ENCODE measurements at places on chromosomes 13 and 19. TPM values are rescaled to one million over a fixed set of nuclear protein-coding genes. Genes with fewer than 3 reads are reported as not detected.

The SELENOV gene
- 0.22 TPM for total RNA-seq

The ILF3 gene
- total RNA-seq: 150 TPM

The TEX101 gene
- not detected for total RNA-seq

The ZNF100 gene
- total RNA-seq: 5.8 TPM

The POSTN gene
- 0.50 TPM for total RNA-seq

The DGKH gene
- total RNA-seq: 4.9 TPM

The SPIB gene
- not detected for total RNA-seq

The ZNF682 gene
- total RNA-seq: 16.2 TPM

The NLRP7 gene
- not detected for total RNA-seq

The CYP2F1 gene
- total RNA-seq: 2.5 TPM

The GRK1 gene
- total RNA-seq: 0.31 TPM

The PLPPR3 gene
- 30.6 TPM for total RNA-seq

The CAMSAP3 gene
- total RNA-seq: 7.3 TPM

The RNF225 gene
- total RNA-seq: not detected

The ZNF490 gene
- 8.4 TPM for total RNA-seq

The CDC42EP5 gene
- total RNA-seq: 8.2 TPM

The PINLYP gene
- total RNA-seq: 9.6 TPM

The SLC6A16 gene
- total RNA-seq: 1.6 TPM

The UGGT2 gene
- total RNA-seq: 32.1 TPM

The LHB gene
- total RNA-seq: 1.2 TPM

The TMEM150B gene
- total RNA-seq: 0.11 TPM

The ZNF530 gene
- total RNA-seq: 5.8 TPM

The CERS1 gene
- total RNA-seq: 15.0 TPM

The SMARCA4 gene
- total RNA-seq: 103 TPM

The SIGLEC5 gene
- not detected for total RNA-seq

The DNAAF3 gene
- 0.41 TPM for total RNA-seq

The ZNF547 gene
- total RNA-seq: 6.1 TPM

The EFNA2 gene
- not detected for total RNA-seq

The NAPSA gene
- 0.36 TPM for total RNA-seq

The HCST gene
- not detected for total RNA-seq

The C19orf73 gene
- total RNA-seq: 3.5 TPM

The PTGER1 gene
- not detected for total RNA-seq

The FFAR2 gene
- total RNA-seq: 0.56 TPM

The ZNF229 gene
- 0.24 TPM for total RNA-seq

The CGB3 gene
- not detected for total RNA-seq

The SIGLEC12 gene
- not detected for total RNA-seq

The ZNF345 gene
- total RNA-seq: 5.5 TPM

The USHBP1 gene
- total RNA-seq: 0.09 TPM

The PEAK3 gene
- total RNA-seq: 0.85 TPM

The PTH2 gene
- not detected for total RNA-seq

The SMIM44 gene
- not detected for total RNA-seq

The C2CD4C gene
- 0.15 TPM for total RNA-seq

The CCDC122 gene
- total RNA-seq: 7.8 TPM

The ZNF536 gene
- total RNA-seq: 30.0 TPM

The ADGRE3 gene
- total RNA-seq: not detected

The ERICH4 gene
- total RNA-seq: not detected

The MEIOSIN gene
- total RNA-seq: not detected

The IZUMO1 gene
- 0.21 TPM for total RNA-seq

The ATXN8OS gene
- total RNA-seq: 0.49 TPM

The NALCN gene
- total RNA-seq: 6.1 TPM

The KASH5 gene
- total RNA-seq: 0.69 TPM

The LILRB3 gene
- total RNA-seq: 0.14 TPM

The RETN gene
- not detected for total RNA-seq

The CCDC169 gene
- 12.6 TPM for total RNA-seq

The ZNF99 gene
- not detected for total RNA-seq

The MYPOP gene
- 1.8 TPM for total RNA-seq

The EPSTI1 gene
- 3.3 TPM for total RNA-seq

The VSTM1 gene
- not detected for total RNA-seq

Data from motor neuron (in vitro differentiated cells).